ENCODE measurements at places on chromosomes 11 and 22.

- no peak for DNase-seq
Observed at GRCh38 chr11:116697639-116698038, 75.1 kb downstream of the BUD13 start.

DNA sequence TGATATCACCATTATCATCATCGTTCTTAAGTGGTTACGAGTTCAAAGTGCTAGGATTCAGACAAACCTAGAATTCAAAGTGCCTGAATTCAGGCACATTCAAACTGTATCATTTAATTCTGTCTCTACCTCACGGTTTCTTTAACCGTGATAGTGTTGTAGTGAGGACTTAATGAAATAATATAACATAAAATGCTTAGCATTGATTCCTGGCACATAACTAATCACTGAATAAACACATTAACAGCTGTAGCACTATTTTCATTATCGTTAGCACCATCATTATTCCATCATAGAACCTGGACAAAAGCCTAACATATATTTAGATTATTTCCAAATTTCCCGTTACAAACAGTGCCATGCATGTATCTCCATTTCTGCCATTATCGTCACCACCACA is 102.0 kb downstream of the WNT11 start:
- no peak for DNase-seq

- no peak for DNase-seq
Observed at GRCh38 chr11:78197816-78198215, 9.1 kb downstream of the USP35 start.

DNA sequence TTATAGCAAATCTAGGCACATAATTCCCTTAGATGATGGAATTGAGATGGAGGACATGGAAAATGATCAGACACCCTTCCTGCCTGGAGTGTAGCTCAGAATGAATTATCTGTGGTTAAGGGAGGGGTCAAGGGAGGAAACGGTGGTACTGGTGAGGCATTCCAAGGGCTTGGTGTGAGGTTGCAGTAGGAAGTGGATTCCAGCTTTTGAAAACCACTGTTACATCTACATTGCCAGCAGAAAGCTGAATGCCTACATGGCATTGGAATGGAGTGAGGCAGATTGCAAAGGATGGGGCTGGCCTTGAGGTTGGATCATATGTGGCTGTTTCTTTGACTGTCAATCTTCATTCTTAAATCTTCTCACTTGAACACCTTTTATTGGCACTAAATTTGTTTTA is 684.4 kb downstream of the NTM start:
- peak; percentile 30 for DNase-seq

- DNase-seq = no peak
Observed at GRCh38 chr11:12044799-12045198, 36.4 kb upstream of the DKK3 start.

- peak; percentile 36 for DNase-seq
Observed at GRCh38 chr11:80163011-80163410, 722.2 kb upstream of the TENM4 start.

GRCh38 chr22:28904211-28904896 is 21.0 kb downstream of the ZNRF3 start:
- no peak for DNase-seq

DNA sequence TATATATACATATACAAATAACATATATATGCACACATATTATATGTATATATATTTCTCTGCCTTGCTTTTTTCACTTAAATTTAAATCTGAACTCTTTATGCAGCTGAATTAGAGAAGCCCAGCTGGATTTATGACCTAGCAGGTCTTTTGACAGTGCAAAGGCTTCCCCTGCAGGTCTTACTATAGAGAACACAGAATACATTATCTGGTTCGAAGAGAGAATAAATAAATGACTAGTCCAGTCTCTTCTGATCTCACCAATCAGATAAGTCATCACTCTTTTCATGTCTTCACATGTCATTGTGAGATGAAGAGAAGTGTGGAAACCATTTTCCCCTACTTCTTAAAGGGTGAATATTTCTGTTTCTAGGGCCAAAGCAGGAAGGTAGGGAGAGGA is 58.2 kb downstream of the OR10A6 start:
- DNase-seq = no peak

GRCh38 chr22:26779929-26780328 is 122.5 kb downstream of the MIAT start:
- DNase-seq = no peak

DNA sequence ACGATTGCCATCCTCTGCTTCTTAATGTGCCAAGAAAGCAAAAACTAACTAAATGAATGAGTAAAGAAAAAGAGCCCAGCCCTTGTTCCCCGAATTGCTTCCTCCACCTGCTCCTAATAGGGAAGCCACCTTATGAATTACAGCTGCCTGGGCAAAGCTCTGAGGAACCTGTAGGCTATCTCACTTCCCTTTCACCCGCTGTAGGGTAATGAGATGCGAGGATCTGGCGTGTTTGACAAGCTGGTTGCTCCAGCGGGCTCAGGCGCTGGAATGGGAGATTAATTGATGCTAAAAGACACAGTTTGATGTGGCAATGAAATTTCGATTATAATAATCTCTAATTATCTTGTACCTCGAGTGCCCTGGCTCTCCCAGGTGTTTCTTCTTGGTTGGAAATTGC is 256.4 kb downstream of the NTM start:
- DNase-seq = no peak

DNA sequence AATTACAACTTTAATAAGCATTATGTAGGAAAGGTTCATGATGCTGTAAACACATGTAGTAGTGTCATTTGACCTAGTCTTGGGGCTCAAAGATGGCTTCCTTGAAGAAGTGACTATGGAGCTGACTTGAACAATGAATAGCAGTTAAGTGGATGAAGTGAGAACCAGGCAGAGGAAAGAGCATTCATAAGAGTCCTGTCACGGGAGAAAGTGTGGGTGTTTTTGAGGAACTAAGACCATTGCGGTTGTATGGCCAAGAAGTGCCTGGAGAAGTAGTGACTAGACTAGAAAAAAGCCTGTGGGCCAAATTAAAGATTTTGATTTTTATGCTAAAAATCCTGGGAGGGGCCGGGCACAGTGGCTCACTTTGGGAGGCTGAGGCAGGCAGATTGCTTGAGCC is 7.2 kb upstream of the IL18BP start:
- DNase-seq = no peak

- DNase-seq = no peak
Observed at GRCh38 chr11:42768576-42768975, 543.2 kb upstream of the API5 start.

Data from ACHN (cell line).